ENCODE measurements at places on chromosomes 13 and 19.

DNA sequence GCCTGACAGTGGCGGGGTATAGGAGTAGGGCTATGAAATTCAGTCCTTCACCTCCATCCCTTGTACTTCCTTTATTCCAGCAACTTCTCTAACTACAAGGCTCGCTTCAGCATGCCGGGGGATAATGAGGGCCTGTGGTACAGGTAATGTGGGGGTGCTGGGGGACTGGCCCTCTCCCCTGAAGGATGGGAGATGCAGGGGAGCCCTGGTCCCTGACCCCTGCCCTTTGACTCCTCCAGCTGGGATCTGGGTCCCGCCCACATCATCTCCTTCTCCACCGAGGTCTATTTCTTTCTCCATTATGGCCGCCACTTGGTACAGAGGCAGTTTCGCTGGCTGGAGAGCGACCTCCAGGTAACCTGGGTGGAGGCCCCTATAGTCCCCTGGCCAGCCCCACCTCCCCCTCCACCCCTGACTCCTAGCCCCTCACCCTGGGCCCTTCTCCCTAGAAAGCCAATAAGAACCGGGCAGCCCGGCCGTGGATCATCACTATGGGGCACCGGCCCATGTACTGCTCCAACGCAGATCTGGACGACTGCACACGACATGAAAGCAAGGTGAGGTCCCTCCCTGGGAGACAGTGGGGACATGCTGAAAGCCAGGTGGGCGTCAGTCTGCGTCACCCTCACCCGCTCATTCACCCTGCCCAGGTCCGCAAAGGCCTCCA is 16.5 kb downstream of the ACP7 start:
- DNase-seq: no peak

DNA sequence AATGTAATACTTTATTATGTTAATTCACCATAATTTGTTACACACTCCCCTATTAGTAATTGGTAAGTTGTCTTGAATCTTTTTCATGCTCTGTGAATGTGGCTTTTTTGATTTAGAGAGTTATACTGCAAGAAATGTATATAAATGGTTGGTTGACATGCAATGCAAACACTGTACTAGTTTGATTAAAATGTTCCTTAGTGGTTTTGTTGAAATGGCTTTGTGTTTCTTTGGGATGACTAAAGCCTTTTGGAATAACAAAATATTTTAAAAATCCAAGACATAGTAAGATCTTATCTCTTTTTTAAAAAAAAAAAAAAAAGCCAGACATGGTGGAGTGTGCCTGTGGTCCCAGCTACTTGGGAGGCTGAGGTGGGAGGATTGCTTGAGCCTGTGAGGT is 10.5 kb downstream of the LAMP1 start:
- no peak for DNase-seq

DNA sequence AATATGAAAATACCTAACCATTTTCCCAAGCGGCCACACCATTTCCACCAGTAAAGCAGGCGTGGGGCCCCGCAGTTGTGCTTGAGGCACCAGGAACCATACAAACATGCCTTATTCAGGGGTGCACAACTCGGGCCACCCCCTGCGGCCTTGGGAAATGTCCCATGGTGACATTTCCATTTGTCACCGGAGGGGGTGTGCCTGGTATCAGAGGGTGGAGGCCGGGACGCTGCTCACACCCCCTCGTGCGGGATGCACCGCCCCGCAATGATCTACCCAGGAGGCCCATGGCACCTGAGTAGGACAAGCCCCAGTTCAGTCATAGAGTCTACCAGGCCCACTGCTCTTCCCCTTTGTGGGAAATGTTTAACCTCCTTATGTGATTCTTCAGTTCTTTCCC is 218.8 kb downstream of the TEX29 start:
- DNase-seq: no peak

- no peak for DNase-seq
Measured at GRCh38 chr19:35249146-35249847, 495 bp downstream of the LSR start.

DNA sequence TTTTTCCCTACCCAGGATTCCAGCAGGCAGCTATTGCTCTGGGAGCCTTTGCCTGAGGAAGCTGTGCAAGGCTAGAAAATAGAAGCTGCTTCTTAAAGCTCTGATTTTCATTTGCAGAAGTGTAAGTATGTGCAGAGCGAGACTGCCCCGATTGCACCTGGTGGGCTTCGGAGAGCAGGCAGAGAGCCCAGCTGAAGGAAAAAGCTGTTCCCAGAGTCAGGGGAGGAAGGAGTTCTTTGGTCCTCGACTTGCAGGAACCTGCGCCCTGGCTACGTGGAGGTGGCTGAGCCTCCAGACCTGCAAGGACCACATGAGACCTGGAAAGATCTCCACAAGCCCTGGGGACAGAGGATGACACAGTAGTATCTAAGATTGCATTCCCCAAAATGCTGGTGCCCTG is 235.0 kb upstream of the ARGLU1 start:
- no peak for DNase-seq

- no peak for DNase-seq
Measured at GRCh38 chr13:103931885-103932284, 865.7 kb upstream of the SLC10A2 start.

DNA sequence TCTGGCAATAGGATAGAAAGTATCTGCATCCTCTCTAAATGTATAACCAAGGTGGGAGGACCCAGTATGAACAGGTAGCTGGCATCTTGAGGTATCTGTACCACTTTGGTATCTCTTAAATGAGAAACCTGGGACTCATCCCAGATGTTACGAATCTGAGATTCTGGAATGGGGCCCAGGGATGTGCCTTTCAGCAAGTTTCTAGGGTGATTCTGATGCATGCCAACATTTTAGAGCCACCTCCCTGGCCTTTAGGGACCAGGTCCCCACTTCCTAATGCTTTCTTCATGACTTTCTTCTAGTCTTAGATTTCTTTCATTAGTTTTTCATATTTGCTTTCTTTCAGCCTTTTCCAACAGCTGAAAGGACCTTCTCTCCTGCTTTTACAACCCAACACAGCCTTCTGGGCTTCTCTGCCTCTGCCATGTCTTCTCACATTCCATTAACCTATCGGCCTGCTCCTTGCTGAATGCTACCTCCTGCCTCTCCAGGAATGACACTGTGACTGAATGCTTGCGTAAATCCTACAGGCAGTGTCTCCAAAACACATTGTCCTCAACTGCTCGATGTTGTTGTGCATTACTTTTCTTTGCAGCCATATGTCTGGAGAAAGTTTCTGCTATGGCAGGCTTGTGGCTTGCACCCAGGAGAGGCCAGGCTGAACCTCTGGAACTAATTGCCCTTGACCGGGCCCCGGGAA is 284.0 kb downstream of the DNAJC15 start:
- no peak for DNase-seq

- DNase-seq: peak; percentile 42
Measured at GRCh38 chr19:4676955-4677731, 7.0 kb upstream of the MYDGF start.

GRCh38 chr19:44848812-44849447 is 2.8 kb downstream of the NECTIN2 start:
- DNase-seq: no peak

- DNase-seq: no peak
Measured at GRCh38 chr13:52399046-52399445, 6.9 kb downstream of the THSD1 start.

GRCh38 chr13:29556742-29557141 is 38.7 kb downstream of the SLC7A1 start:
- no peak for DNase-seq

DNA sequence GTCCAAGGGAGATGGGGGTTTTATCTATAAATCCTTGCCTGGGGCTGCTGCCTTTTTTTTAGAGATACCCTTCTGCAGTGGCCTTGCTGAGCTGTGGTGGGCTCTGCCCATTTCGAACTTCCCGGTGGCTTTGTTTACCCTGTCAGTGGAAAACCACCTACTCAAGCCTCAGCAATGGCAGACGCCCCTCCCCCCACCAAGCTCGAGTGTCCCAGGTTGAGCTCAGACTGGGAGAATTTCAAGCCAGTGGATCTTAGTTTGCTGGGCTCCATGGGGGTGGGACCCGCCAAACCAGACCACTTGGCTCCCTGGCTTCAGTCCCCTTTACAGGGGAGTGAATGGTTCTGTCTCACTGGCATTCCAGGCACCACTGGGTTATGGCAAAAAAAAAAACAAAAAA is 21.6 kb downstream of the LGALS13 start:
- no peak for DNase-seq

DNA sequence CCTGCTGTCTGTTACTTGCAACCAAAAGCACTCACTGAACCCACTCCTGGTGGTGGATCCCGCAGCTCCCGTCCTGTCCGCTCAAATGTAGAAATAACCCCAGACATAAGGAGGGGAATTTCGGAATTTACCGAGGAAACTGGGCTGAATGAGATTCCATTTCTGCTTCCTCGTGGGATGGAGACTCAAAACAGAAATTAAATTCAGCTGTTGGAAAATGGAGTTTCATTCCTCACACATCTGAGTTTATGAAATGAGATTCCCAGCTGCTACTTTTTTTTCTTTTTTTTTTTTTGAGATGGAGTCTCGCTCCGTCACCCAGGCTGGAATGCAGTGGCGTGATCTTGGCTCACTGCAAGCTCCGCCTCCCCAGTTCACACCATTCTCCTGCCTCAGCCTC is 44.3 kb downstream of the COLGALT1 start:
- DNase-seq: no peak

DNA sequence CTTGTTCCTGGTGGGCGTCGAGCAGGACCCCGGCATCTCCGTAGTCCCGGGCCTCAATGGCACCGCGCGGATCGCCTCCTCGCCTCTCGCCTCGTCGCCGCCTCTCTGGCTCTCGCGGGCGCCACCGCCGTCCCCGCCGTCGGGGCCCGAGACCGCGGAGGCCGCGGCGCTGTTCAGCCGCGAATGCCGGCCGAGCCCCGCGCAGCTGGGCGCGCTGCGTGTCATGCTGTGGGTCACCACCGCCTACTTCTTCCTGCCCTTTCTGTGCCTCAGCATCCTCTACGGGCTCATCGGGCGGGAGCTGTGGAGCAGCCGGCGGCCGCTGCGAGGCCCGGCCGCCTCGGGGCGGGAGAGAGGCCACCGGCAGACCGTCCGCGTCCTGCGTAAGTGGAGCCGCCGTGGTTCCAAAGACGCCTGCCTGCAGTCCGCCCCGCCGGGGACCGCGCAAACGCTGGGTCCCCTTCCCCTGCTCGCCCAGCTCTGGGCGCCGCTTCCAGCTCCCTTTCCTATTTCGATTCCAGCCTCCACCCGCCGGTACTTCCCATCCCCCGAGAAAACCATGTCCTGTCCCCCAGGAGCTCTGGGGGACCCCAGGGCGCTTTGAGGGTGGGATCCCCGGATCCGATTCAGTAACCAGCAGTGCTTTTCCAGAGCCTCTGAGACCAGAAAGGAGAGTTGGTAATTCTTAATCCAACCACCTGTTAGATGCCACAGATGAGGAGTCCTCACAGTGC is 885 bp downstream of the MLNR start:
- no peak for DNase-seq

- no peak for DNase-seq
Measured at GRCh38 chr19:6424195-6424938, at the start of gene KHSRP. Gene KHSRP (minus strand): TSS chr19:6424811. CDS start chr19:6424701, 110 bp downstream.

GRCh38 chr13:37090912-37091311 is 14.6 kb downstream of the CSNK1A1L start:
- no peak for DNase-seq

DNA sequence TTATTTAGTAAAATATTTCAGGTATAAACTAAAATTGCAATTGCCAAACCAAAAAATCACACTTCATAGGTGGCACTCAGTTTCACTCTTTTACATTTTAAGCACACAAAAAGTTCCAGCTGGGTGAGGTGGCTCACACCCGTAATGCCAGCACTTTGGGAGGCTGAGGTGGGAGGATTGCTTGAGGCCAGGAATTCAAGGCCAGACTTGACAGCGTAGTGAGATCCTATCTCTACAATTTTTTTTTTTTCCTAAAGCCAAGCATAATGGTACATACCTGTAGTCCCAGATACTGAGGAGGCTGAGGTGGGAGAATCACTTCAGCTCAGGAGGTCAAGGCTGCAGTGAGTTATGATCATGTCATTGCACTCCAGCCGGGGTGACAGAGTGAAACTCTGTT is 20.6 kb upstream of the SLC46A3 start:
- no peak for DNase-seq
